ENCODE measurements at places on chromosomes 2 and 18.

- DNase-seq = no peak
Observed at GRCh38 chr2:234496835-234497593, at the start of gene ARL4C. Gene ARL4C, minus strand, starts transcription at chr2:234497081. Its CDS starts 495 bp downstream, at chr2:234496586.

DNA sequence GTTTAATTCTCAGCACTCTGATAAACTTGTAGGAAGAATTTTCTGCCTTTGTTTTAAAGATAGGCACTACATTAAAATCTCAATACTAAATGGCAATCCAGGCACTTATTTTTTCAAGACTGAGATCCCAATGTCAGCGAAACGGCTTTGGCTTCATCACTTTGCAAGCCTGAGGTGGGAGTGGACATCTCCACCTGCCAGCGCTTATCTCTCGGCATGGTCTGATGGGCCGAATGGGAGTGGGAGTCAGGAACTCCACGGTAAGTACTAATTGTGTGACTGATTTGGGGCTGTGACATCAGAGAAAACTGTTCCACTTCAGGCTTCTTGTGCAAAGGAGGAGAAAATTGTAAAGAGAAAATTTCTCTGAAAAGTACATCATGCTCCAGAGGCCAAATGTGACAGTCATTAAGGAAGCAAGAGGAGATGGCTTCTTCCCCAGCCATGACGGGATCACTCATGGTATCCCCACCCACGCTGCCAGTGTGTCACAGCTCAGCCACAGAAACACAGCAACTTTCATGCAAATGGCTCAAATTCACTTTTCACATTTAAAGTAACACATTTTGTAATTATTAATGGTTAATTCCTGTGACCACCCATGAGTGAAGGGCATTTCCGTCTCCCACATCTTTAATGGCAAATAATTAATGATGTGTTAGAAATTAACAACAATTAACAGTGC is 385.5 kb upstream of the HNRNPA3 start:
- DNase-seq = no peak

DNA sequence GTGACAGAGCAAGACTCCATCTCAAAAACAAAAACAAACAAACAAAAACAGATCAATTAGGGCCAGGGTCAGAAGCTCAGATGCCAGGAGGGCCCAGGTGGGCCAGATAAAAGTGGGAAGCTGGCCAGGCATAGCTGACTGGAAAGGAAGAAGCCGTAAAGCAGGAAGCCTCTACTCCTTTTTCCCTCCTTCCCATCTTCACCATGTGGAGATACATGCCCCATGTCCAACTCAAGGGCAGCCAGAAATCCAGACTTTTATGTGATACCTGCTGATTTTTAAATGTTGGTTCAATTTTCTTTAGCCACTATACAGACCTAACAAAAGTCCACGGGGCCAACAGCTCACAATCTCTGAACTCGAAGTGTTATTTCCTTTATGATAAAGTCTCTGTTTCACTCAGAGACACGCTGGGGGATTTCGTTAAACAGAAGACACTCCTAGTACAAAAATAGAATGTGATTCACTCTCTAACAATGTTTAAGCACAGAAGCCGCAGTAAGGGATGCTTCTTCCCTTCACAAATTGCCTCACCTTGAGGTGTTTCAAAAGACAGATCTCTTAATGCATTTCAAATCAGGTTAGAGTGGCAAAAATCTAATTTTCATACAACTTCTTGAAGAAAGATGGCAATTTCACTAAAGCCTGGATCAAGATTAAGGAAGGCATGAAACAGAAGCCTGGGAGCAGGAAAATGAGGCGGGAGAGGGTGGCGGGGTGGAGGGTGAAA is 14.0 kb downstream of the TMEM247 start:
- DNase-seq = no peak

DNA sequence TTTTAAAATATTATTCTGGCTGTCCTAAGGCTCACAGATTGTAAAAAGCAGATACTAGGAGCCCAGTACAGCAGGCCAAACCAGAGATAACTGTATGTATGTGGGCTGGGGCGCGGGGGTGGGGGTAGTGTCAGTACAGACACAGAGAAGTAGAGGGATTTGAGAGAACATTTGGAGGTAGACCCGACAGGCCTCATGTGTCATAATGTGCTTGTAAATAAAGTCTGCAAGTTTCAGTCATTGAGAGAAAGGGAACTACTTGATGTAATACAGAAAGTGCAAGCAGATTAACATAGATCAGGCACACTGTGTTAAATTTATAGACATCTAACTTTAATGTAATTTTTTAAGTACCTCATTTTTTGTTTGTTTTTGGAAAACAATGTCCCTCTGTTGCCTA is 7.4 kb upstream of the POLI start:
- DNase-seq = no peak

DNA sequence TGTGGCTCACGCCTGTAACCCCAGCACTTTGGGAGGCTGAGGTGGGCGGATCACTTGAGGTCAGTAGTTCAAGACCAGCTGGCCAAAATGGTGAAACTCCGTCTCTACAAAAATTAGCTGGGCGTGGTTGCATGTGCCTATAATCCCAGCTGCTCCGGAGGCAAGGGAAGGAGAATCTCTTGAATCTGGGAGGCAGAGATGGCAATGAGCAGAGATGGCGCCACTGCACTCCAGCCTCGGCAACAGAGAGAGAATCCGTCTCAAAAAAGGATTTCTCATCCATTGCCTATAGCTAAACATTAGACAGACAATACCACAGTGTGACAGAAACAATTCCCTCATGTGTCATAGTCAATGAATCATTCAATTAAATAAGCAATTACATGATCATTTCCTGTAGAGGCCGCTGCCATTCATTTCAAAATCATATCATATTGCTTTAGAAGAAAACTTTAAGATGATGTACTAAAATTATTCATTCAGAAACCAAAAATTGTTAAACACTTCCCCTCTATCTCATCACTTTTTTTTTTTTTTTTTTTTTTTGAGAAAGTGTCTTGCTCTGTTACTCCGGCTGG is 69.5 kb upstream of the TGIF1 start:
- DNase-seq = no peak

GRCh38 chr2:183172220-183172887 is 48.1 kb downstream of the NUP35 start:
- DNase-seq = no peak

- DNase-seq = no peak
Observed at GRCh38 chr2:15677141-15677843, 85.6 kb downstream of the DDX1 start.

GRCh38 chr18:49055754-49056172 is 105.0 kb upstream of the SMAD7 start:
- no peak for DNase-seq

DNA sequence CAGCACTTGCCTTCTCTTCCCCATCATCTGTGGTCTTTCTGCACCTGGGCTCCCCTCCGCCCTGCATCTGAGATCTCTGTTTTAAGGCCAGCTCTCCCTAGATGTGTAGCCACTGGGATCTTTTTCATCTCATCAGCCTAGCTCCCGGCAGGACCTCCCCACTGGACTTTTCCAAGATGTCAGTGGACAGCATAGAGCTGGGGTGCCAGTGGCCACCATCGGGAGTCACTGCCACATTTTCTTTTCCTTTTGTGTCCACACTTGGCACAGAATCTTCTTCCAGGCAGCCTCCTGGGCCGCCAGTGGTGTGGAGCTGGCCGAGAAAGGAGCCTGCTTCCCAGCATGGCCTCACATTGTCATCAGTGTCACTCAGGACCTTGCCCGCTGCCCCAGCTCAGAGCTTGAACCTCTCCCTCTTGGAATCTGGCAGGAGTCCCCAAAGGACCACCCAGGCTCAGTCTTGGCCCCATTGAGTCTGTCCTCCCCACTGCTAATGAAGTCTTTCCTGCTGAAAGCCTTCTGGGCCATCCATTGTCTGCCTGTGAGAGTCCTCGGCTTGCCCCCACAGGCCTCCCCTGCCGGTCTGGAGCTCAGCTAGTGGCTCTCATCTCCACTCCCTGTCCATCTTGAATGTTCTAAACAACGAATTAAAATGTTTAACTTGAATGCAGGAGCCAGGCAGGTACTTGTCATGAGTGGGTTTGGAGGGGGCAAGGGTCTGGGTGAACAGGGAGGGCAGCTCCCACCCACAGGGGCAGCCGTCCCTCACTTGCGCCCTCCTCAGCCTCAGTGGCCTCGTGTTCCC is 324.4 kb downstream of the GBX2 start:
- DNase-seq = no peak

- DNase-seq = no peak
Observed at GRCh38 chr2:14417551-14417950, 215.0 kb upstream of the LRATD1 start.

DNA sequence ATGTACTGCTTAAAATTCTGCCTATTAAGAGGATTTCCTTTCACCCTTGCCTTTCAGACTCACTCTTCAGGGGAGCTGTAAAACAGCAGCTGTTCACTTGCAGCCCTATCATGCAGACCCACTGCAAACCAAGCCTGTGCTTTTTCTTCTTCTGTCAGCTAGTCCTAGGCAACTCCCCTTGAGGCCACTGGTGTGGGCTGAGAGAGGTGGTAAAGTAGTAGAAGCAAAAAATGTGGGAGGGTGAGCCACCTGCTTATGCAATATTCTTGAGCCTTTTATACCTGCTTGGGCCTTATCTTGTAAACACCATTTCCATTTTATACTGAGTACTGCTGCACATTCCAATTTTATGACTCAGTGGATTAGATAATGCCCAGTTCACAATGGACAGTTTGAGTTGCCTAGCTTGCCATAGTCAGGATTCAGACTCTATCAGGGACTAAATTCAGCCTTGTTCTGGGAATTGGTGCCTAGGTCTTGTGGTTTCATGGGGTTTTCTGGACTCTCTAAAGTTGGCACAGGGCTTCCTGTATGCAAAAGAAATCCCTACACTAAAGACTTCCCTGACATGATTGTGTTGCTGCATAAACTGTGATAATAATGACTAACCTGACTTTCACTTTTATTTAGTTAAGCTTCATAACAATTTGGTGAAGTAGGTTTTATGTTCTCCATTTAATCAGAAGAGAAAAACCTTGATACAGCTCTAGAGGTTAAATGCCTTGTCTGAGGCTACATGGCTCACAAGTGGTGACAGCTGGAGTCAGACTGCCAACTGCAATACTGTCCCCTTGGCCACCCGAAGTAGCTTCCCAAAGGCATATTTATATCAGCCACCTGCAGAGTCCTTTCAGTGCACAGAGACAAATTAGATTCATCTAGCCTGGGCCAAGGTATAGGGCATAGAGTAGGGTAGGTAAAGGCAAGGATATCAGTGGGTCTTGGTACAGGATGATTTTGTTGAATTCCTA is 47.4 kb upstream of the KDM3A start:
- DNase-seq = no peak

- DNase-seq = no peak
Observed at GRCh38 chr2:126645211-126645618, 10.7 kb upstream of the GYPC start.

- DNase-seq = no peak
Observed at GRCh38 chr2:33015421-33016142, 68.8 kb downstream of the LTBP1 start.

DNA sequence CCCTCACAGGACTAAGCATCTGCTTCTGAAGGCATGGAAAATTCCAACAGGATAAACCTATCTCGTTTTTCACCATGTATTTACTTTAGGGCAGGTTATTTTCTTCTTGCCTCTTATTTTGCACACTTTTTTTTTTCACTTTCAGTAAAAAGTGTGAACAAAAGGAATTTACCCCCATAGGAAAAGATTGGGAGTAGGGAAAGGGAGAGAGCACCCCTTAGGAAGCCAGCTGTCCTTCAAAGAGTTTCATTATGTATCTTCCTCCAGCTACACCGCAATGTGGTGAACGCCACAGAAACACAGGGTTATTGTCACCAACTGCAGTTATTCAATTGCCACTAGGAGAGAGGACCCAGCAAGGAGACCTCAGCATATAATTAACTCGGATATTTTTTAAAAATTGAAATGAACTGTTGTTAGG is 286.2 kb upstream of the VRK2 start:
- no peak for DNase-seq

- DNase-seq = no peak
Observed at GRCh38 chr2:98649992-98650375, 41.6 kb downstream of the UNC50 start.

- DNase-seq = no peak
Observed at GRCh38 chr2:226431288-226431948, 368.2 kb downstream of the IRS1 start.

DNA sequence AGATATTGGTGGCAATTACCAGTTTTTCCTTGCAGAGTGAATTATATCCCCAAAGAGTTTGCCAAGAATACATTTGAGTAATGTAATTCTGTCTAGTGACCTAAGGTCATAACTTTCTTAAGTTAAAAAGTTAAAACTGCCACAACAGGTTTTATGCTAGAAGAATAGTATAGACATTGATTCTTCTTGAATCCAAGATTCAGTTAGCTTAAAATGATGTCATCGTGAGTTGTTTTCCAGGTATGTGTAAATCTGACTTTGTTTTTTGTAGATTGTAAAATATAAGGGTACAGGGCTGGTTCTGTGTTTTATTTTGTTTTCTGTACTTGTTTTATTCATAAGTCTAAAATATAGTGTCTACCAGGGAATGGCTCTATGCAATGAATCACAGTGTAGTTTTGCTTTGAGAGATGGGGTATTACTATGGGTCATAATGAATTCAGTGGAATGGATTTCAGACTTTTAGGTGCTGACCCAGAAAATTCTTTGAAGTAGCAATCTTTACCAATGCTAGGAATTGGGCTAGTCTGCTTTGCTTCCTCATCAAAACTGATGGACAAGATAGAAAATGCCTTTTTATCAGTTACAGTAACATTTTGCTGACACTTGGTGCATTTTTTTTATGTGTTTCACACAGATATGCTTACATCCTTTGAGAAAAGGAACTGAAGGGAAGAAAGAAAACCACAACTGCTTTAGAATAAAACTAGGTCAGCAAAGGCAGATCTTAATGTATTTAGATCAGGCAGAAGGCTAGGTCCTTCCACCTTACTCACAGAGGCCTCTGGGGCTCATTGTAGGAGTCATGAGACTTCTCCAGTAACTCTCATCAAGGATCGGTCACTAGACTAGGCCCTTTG is 20.8 kb upstream of the MGAT5 start:
- DNase-seq = no peak

DNA sequence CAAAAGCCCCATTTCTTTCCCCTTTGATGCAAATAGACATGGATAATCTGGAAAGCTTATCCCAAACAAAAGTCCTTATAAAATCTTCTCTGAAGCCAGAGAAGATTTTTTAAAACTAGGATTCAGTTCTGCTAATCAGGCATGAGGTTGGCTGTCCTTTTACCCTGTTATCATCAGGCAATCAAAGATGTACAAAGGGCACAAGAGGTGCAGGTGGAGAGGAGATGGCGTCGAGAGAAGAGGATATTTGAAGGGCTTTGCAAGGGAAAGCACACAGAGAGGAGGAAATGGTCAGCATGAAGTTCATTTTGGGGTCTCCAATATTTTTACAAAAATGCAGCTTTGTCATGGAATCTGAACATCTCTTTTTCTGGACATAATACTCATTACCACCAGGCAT is 88.5 kb downstream of the KLF7 start:
- DNase-seq = no peak

- no peak for DNase-seq
Observed at GRCh38 chr2:85893428-85894258, 4.9 kb upstream of the ST3GAL5 start.

- no peak for DNase-seq
Observed at GRCh38 chr2:29061616-29062015, 12.7 kb downstream of the PCARE start.

Measured in stimulated activated CD8-positive, alpha-beta memory T cell treated with anti-CD3 and anti-CD28 coated beads, Interleukin-15, amount 100 ng/mL, for 1 hour (primary cell).